ENCODE measurements at places on chromosomes 5 and 9.

- no peak for DNase-seq
These were observed 93.0 kb downstream of the IRX2 start for GRCh38 chr5:2658447-2658846.

DNA sequence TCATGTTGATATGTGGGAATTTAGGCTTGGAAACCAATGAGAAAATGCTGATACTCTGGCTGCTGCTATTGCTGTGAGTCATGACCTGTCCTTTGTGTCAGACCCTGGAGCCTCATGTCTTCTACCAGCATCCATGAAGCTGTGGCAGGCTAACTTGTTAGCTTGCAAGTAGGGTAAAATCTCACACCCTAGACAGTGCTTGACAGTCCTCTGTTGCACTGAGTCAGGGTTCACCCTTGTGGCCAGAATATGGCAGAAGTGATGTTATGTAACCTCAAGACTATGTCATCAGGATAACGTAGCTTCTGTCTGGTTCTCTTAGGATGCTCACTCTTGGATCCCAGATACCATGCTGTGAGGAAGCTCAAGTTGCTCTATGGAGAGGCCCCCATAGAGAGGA is 110.8 kb downstream of the LHX2 start:
- DNase-seq: no peak

GRCh38 chr5:133698259-133698554 is 85.9 kb upstream of the FSTL4 start:
- DNase-seq: no peak

DNA sequence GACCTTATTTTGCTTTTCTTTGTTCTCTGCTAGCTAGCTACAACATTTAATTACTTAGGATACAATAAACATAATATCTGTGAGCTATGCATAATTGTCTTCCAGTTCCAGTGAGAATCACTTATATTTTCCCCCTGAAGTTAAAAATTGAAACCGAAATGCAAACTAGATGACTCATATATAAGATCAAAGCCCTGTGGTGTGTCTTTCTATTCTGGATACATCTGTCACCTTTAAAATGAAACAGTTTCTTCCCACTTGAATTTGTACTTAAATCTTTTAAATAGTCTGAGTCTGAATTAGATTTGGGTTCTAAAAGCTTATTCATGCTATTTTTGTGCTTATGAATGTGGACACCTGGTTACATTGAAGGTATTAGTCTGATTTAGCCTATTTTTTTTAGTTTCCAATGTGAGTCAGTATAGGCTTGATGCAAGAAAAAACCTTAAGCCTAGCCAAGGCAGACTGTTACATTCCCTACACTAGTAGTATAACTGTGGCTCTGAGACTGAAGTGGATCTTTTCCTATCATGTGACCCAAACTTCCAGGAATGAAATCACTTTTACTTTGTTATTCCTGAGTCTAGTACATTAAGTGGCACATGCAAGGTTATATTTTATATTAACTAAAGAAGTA is 703.5 kb upstream of the RGMB start:
- no peak for DNase-seq

DNA sequence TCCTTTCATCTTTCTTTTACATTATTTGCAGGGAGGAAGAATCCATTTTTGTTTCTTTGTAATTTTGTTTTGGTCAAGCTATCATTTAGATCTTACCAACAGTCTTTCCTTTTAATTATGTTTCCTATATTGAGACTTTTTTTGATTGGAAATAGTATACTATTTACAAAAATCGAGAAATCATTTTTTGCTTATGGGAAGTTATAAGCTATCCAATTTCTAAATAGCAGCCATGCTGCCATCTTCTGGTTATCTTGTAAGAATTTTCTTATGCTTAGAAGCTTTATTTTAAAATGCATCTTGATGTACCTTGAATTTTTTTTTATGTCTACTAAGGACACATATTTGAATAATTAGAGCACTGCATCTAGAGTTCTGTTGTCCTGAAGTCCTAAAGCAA is 821.2 kb downstream of the PTPRD start:
- no peak for DNase-seq
